Cardiac septum (tissue), 1 donor: ENCODE measurements at places on chromosomes 3 and 15.

GRCh38 chr3:114454551-114455251 is 160.9 kb downstream of the TIGIT start:
- no peak for DNase-seq

DNA sequence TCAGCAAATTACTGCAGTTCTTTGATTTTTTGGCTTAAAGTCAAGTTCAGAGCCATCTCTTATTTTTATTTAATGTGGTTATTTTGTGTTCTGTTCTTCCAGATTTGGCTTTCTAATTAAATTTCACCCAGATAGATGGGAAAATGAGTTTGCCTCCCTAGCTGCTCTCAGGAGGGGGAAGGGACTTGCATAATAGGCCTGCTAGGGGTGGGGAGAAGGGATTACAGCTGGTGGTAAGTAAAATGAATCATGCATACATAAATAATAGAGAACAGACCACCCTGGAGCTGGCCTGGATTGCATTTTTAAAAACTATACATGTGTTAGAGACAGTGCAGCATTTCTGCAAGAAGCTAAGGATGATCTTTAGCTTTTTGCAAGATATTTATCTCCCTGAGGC is 3.9 kb upstream of the PXYLP1 start:
- no peak for DNase-seq

DNA sequence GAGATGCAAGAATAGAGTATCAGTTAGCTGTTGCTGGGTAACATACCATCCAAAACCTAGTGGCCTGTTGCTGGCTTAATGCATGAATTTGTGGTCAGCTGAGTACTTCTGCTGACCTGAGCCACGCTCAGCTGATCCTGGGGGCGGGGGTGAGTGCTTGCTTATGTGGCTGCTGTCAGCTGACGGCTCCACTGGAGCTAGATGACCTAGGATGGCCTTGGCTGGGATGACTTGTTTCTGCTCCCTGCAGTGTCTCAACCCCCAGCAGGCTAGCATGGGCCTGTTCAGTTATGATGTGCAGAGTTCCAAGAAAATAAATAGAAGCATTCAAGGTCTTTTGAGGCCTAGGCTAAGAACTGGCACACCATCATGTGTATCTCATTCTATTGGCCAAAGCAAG is 63.9 kb downstream of the FBLN2 start:
- DNase-seq = no peak

DNA sequence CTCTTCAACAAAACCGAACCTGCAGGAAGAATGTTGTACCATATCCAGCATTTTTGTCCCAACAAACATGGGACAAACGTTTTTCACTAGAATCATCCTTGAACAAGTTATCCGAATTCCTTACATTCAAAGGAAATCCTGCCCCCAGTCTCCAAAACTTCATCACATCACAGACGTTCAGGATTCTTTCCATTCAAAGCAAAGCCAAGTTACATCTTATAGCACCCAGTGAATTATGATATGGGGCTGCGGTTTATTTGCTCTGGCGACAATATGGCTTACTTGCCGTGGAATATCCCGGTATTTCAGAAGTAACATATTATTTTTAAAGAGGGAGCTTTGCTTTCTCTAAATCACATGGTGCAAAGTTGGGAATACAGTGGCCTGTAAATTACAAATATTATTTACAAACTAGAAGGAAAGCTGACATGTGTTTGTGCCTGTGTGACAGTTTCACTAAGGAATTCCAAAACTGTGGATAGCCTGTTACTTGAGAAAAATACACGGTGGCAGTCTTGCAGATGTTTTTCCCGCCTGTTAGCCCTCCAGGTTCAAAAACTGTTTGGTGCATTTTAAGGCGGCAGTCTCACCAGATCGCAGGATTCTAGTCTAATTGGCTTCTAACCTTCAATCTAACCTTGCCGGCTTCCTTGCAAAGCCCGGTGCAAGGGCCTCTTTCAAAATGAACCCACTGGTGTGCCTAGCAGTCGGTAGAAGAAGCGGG is 736 bp upstream of the MBNL1 start:
- DNase-seq = no peak

DNA sequence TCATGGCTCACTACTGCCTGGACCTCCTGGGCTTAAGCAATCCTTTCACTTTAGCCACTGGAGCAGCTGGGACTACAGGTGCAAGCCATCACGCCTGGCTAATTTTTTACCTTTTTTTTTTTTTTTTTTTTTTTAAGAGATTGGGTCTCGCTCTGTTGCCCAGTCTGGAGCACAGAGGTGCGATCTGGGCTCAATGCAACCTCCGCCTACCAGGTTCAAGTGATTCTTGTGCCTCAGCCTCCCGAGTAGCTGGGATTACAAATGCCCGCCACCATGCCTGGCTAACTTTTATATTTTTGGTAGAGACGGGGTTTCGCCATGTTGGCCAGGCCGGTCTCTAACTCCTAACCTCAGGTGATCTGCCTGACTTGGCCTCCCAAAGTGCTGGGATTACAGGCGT is 50.7 kb upstream of the MELTF start:
- DNase-seq = no peak

DNA sequence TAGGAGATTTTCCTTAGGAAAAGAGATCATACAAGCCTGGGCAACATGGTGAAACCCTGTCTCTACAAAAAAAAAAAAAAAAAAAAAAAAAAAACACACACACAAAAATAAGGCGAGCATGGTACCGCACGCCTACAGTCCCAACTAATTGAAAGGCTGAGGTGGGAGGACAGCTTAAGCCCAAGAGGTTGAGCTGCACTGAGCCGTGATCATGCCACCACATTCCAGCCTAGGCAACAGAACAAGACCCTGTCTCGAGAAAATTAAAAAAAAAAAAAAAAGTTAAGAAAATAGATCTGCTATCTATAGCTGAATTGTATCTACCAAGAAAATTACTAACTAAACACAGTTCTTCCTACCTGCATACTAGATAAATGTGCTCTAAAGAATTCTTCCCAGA is 7.1 kb downstream of the MSL2 start:
- DNase-seq = no peak

DNA sequence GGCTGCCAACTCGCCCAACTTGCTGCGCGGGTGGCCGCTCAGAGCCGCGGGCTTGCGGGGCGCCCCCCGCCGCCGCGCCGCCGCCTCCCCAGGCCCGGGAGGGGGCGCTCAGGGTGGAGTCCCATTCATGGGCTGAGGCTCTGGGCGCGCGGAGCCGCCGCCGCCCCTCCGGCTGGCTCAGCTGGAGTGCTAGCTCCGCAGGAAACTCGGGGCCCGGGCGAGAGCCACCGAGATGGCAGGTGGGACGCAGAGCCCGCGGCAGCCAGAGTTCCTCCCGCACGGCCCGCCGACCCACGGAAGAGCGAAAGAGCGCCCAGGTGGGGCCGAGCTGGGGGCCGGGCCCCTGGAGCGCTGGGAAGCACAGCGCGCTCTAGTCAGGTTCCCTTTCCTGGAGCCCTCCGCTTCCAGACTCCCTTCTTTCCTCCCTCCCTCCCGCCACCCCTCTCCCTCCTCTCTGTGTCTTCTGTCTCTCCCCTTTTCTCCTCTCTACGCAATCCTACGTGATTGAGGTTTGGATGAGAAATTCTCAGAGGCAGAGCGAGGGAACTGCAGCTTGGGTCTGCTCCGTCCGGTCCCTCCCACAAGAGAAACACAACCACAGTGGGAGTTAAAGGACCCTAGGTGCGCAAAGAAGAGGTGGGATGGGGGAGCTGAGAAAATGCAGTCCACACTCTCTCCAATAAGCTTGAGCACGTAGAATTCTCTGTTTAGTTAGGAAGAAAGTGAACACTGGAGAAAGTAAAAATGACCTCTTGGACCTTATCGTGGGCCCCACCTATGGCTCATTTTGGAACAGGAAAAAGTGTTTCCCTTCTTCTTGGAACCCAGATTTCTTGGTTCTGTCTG is 317.3 kb downstream of the FGF12 start:
- DNase-seq = no peak

- DNase-seq = no peak
These were observed 326.8 kb downstream of the MFSD1 start for GRCh38 chr3:159128628-159129027.

GRCh38 chr3:23271876-23272741 is 69.0 kb downstream of the UBE2E2 start:
- no peak for DNase-seq

- DNase-seq = no peak
These were observed 83.9 kb upstream of the KCNAB1 start for GRCh38 chr3:156036258-156037053.

- DNase-seq = no peak
These were observed 300.4 kb upstream of the ROPN1 start for GRCh38 chr3:124292329-124292728.

DNA sequence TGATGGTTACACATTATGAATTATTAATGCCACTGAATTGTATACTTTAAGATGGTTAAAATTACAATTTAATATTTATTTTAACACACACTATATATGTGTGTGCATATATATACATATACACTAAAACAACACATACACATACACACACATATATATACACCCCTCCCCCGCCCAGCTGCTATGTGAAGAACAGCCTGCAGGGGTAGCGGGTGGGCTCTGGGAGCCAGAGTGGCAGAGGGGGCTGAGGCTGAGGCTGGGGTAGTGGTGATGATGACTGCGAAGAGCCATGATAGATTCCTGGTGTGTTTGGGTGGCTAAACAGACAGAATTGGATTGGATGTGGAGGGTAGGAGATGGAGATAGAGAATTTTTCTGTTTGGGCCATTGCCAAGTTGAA is 39.4 kb upstream of the APEH start:
- no peak for DNase-seq

DNA sequence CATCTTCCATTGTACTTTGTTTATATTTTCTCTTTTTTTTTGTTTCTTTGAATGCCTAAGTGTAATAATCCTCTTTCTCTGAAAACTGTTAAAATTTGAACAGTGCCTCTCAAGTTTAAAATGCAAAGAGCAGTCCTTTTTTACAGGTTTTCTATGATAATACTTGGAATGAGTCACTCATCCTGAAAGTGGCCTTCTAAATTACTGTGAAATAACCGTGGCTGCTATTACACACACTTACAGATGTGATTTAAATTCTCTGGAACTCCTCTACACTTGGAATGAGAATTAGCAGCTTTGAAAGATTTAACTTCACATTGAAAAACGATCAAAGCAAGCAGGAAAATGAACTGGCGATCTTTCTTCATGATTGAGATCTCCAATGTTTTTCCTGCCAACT is 105.9 kb downstream of the ROBO1 start:
- no peak for DNase-seq

- no peak for DNase-seq
These were observed 1002.4 kb upstream of the SEMA6D start for GRCh38 chr15:46714950-46715349.

DNA sequence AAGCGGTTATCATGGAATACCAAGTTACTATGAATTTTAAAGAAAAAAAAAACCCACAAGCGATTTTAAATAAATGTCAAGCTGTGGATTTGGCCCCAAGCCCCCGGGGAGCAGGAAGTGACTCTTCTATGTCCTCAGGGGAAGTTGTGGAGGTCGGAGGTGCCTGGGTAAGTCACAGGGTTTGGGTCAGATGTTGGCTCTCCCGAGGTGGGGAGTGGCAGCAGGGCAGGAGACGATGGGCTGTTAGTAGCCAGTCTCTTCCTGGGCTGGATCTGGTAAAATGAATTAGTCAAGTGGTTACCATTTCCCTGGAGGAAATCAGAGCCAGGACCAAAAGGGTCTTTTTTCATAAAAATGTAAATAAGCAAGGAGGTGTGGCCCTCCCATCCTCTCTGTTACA is 316.7 kb downstream of the TLE3 start:
- DNase-seq = no peak

DNA sequence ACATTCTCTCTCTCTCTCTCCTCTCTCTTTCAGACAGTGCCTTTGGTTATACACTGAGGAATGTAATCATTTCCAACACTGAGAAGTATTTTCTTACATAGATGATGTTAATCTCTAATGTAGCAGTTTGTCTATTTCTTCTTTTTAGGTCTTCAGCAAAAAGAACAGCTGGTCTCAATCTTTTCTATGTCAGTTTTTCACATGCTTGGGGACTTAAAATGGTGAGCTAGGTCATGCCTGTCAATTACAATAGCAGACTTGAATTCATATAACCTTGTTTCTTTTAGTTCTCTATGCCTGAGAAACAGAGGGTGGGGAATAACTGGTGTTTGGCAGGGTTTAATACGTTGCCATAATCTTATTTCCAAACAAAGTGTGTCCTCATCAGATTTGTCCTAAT is 786.2 kb downstream of the SQOR start:
- no peak for DNase-seq

GRCh38 chr3:116176974-116177555 is 268.2 kb downstream of the LSAMP start:
- DNase-seq = no peak

DNA sequence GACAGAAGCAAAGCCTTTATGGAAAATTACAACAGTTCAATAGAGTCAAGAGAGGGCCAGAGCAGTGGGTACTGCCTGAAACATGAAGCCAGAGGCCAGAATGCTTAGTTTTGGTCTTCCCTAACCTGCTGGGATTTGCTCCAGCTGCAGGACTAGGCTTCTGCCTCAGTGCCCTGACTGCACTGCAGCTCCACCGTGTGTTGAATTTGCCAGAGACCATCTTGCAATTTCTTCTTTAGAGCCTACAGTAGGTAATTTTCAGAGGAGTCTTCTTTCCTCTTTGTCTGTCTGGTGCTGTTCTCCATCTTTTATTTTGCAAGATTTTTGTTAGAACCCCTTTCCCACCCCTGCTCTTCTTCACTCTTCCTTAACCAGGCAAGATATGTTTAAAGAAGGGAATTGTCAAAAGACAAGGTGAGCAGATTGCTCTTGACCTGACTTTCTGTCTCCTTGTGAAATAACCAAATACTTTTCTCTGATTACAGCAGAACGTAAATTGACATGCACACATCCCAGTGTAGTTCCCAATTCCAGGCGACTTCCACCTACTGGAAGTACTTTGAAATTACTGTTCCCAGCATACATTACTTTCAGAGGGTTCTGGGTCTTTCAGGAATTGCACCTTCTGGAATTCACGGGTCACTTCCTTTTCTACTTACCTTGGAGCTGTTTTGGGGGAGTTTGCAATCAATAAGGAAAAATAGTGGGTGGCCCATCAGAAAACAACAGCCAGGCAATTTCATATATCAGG is 161.2 kb downstream of the MINAR1 start:
- DNase-seq = no peak

DNA sequence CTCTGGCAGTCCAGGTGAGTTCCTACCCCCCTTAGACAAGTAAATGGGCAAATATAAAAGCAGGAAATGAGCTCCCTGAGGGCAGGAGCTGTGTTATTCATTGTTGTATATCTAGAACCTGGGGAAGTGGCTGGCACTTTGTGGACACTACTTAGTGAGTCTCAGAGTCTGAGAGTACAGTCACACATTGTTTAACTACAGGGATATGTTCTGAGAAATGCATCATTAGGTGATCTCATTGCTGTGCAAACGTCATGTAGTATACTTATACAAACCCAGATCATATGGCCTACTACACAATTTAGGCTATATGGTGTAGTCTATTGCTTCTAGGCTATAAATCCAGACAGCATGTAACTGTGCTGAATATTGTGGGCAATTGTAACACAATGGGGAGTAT is 52.4 kb downstream of the DRD3 start:
- DNase-seq = no peak

GRCh38 chr15:56892659-56893363 is 25.6 kb upstream of the TCF12 start:
- no peak for DNase-seq

DNA sequence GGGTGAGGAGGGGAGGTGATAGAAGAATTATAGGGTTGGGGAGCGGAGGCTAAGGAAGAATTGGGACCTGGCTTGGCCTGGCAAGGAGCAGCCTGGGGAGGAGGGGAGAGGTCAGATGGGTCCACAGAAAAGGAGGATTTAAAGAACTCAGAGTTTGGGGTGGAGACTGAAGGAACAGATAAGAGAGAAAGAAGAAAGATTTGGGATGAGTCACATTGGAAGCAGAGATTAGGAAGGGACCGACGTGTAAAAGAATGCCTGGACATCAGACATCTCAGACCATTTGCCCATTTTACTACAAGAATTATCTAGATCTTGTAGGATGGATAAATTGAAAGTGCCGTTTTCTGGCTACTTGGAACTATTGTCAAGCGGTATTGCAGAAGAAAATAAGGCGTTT is 10.4 kb downstream of the TCAIM start:
- DNase-seq = no peak
